Endothelial cell (in vitro differentiated cells): ENCODE measurements at places on chromosomes 4 and X.

GRCh38 chrX:2521092-2521926, 20.5 kb upstream of the DHRSX start:
- DNase-seq = no peak

- no peak for DNase-seq
Observed at GRCh38 chr4:35760807-35761206, 483.5 kb downstream of the ARAP2 start.

DNA sequence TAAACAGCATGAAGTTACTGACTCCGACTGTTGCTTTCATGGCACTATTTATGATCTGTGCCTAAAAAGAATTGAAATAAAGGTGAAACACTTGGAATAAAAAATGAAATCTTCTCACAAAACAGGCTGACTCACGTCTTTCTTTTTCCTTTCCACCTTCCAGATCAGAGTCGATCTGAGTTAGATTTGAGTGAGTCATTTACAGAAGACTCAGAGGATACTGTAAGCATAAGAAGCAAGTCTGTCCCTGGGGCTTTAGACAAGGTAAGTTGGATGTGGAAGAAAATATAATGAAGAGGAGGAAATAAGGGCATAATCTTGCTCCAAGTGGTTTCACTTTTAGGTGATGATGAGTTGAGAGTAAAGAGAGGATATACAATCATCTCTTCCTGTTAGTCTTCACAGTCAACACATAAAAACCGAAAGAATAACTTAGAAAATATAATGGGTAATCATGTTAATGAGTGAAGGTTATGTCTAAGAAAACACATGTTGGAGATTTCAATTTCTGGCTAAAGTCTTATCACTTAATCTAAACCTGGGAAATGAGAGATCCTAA, 89.7 kb downstream of the SYTL5 start:
- no peak for DNase-seq

DNA sequence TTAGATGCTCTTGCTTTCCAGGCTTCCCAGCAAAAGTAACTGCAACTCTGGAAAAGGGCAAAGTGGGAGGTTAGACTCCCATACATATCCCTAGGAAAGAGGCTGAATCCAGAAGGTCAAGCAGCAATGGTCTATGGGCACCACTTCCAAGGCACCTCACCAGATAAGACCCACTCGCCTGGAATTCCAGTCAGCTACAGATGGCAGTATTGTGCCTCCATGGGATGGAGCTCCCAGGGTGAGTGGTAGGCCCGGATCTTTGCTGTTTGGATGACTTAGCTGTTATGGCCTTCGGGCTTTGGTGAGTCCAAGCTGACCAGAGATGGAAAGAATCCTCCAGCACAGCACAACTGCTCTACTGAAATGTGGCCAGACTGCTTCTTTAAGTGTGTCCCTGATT, 688.0 kb downstream of the PCDH19 start:
- DNase-seq = no peak

DNA sequence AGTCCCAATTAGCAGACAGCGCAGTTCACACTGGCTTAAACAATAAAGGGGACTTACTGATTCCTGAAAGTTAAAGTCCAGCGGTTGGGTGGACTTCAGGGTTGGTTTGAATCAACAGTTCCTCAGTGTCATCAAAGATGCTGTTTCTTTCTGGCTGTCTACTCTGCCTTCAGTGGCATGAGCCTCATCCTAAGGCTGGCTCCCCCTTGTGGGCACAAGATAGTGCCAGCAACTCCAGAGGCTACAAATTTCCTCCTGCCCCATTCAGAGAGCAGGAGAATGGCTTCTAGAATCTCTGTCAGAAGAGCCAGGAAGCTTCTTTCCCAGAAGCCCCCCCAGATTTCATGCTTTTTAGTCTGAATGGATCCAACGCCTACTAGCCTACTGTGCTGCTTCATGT, 82.4 kb upstream of the MTM1 start:
- DNase-seq = peak; percentile 45

- no peak for DNase-seq
Observed at GRCh38 chrX:153659268-153659667, 12.3 kb downstream of the DUSP9 start.

DNA sequence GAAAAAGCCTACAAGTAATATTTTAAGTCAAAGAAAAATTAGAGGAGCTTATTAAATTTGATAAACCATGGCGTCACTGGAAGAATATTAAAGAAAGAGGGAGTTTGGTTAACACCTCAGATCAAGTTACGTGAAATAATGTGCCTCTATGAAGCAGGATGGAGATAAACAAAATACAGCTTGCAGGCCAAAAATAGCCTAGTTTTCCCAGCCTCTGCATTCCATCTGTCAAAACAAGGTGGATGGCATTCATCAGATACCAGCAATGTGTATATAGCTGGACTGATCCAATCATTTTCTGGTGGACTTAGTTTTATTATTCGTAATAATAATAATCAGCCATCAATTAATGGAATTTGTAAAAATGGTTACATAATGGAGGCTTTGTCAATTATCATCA, 230.7 kb downstream of the NR3C2 start:
- no peak for DNase-seq

- DNase-seq = no peak
Observed at GRCh38 chrX:48491809-48492208, 15.8 kb downstream of the FTSJ1 start.

DNA sequence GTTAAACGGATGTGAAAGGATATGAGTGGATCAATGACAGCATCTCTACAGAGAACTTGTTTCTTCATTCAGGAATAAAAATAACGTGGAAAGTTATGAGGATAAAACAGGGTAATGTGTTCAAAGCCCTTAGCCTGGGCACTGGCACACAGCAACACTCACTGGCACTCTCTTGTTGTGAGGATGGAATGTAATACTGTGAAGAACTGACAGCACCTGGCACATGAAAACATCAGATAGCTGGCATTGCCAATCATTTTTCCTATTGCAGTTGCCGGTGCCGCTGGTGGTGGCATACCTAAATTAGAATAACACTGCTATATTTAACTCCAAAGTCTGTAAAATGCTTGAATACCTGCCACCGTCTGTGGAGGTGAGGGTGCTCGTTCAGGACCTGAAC, 1061.2 kb downstream of the DMD start:
- no peak for DNase-seq

- DNase-seq = no peak
Observed at GRCh38 chrX:66408507-66408906, 230.4 kb downstream of the EDA2R start.

DNA sequence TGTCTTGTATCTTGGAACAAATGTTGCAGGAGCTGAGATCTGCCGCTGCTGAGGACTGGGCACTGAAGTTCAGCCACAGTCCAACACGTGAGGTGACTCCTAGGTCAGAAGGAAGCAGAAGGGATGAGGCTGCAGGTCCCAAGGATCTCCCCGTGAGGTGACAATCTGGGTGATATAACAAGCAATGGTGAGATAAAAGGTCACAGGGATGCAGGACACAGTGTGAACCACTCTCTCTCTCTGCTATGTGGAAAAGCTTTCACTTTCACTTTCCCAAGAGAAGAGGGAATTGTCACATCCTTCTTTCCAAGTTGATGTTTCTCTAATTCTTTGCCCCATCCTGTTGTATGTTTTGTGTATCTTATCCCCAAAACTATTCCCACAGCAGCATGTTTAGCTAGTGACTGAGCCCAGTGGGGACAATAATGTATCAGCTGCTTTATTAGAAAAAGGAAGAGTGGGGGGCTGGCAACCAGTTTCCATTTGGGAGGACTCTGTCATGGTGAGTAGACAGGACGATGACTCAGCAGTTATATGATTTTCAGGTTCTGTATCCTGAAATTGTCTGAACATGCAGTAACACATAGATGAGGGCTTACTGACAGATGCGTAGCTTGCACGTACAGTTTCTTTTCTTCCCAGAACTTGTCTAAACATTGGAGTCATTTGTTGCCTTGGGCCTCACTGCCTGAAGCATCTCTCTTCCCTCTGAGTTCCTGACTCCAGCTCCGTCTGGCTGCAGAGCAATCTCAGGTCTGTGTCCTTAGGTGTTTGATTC, 1415.8 kb upstream of the TENM3 start:
- no peak for DNase-seq

DNA sequence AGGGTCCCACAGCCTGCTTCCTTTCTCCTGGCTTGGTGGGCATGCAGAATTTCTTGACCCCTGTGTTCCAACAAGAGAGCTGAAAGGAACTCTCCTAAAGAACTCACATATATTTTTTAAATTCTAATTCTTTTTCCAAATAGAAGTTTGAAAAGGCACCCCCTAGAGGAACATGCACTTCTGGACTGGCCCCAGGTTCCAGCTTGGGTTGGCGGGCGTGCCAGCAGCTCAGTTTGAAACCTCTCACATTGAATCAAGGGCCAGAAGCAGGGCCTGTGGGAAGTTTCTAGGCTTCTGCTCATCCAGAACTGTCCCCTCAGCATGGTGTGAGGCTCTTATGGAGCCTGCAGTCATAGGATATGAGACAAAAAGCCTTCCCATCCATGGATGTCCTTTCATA, 132.6 kb downstream of the ATG4A start:
- no peak for DNase-seq

DNA sequence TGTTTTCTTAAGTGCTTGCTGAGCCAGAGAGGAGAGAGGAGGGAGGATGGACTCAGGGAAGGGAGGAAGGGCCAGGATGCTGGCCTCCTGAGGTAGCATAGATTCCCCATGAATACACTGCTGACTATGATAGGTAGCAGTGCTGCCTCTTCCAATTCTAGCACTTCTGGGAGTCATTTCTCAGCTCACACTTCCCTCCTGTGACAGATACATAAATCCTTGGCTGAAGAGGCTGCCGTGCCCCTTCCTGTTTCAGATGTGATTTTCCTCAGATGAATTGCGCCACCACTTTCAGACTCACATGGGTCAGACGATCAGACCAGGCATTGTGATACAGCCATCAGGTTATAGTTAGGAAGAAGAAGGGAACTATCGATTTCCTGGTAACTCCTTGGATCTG, 22.4 kb downstream of the TSC22D3 start:
- DNase-seq = no peak

- DNase-seq = no peak
Observed at GRCh38 chr4:24975510-24975909, 55.2 kb downstream of the LGI2 start.

GRCh38 chr4:93828995-93829819, 654 bp downstream of the ATOH1 start:
- DNase-seq = peak; percentile 22

GRCh38 chr4:83725336-83726085, 189.6 kb downstream of the GPAT3 start:
- no peak for DNase-seq

DNA sequence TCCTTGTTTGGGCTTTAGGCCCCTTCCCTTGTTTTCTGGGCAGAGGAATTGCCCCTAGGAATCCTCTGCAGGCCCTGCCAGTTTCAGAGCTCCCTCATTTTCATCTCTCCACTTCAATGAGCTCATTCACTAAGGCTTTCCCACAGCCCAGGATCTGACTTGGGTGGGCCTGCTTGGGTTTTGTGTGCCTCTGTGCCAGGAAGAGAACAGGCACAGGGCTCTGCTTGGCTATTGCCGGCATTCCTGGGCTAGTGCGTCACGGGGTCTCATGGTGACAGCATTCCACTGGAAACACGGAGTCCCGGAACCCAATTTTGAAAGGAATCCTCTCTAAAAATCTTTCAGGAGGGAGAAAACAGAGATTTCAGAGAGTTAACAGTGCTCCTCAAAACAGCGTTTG, 150.5 kb downstream of the VCX3A start:
- DNase-seq = no peak

DNA sequence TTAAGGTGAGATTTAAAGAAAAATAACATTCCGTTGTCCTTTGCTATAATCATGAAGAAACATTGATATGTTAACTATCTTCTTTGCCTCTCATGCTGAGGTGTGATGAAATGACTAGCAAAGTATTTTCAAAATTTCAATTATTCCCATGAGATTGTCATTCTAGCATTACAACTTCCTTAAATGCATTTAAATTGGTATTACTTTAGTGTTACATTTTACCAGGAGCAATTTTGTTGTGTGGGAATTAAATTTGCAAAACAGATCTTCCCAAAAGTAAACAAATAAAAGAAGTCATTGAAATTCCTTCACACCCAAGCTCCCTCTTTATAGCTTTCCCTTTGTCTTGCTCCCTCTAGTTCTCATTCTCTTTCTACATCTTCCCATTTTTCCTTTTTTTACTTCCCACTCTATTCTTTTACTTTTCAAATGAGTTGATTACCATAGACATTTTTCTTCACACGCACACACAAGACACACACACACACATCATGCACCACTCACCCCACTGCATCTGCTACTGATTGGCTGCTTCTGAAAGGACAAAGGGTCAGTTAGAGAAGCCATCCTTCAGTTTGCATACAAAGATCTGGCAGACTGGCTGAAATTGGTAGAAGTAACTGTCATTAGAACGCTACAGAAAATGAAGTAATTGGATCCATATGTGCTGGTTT, 10.0 kb upstream of the APELA start:
- DNase-seq = no peak

GRCh38 chr4:102022343-102022742, 231.8 kb downstream of the BANK1 start:
- DNase-seq = no peak

GRCh38 chrX:2677764-2678163, 13.3 kb upstream of the CD99 start:
- no peak for DNase-seq

- DNase-seq = no peak
Observed at GRCh38 chr4:60485276-60485675, 714.9 kb upstream of the ADGRL3 start.

- DNase-seq = no peak
Observed at GRCh38 chr4:180335566-180335965, 1907.6 kb upstream of the TENM3 start.

DNA sequence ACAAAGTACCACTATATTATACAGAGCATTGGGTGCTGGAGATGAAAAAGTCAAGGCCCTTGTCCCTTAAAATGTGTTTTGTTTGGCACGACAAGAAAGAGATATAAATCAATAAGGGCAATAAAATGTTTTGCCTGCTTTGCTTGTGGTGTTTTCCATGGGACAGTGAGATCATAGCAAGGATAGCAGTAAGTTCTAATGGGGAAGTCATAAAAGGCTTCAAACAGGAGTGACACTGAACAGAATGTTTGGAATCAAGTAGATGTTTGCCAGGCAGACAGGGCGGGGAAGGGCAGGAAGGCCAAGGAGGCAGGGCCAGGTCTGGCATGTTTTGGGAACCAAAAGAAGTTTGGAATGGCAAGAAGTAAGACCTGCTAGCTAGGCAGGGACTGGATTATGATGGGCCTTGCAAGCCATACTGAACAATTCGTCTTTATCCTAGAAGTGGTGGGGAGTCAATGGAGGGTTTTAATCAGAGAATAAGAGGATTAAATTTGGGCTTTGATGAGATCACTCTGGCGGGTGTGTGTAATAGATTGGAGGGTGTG, 16.4 kb downstream of the FGF2 start:
- DNase-seq = no peak

DNA sequence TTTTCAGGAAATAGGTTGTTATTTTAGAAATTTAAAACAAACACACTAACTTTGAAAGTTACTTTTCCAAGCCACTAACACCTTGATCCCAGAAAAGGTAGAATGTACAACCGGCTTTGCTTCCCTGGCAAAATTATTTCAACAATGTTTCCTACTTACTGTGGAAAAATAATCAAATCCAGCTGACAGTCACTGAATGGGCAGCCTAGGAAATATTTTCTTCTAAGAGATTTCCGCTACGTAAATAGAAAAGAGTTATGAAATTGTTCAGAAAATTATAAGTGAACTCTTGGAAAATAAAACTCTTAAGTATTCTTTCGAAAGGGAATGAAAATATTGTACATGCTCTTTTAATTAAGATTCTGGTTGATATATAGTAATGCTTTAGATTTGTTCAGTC, 195.7 kb downstream of the GASK1B start:
- DNase-seq = no peak
